ENCODE measurements at places on chromosomes 5 and 9.

DNA sequence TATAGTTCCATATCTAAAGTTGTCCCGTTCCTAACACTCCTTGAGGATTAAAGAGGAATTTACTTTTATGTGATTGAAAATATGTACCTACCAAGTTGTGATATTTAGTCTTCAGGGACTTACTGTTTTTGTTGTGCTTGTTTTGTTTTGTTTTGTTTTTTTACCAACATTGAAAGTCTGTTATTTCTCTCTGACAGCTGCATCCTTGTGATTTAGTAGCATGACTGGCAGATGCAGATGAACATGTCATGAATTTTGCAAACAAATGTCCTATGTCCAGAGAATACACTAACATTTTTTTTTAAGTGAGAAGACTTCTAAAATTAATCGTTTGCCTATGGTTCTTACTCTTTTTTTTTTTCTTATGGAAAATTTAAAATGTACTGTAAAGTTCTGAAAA is 85.4 kb downstream of the MAN2A1 start:
- no peak for DNase-seq

DNA sequence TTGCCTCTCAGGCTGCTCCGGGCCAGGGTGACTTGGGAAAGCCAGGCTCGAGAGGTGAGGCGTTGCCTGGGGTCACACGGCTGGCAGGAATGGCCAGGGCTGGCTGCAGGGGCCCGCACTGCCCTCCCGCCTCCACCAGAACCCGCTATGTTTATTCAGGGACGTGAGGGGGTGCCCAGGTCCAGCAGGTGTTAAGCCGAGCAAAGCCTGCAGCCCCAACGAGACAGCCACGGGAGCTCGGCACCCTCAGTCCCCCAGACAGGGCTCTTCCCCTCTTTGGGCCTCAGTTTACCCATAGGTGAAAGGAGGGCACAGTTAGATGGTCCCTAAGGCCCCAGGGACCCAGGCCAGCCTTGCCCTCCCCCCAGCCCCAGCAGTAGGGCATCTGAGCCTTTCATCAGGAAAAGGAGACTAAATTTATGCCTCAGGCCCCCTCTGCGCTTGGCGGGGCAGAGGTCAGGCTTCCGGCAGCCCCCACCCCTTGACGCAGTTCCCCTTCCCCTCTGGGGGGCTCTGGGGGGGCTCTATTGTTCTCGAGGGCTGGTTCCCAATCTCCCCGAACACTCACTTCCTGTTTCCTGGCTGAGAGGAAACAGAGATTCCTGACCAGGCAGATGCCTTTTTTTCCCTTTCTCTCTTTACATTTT is 7.1 kb upstream of the EGFL7 start:
- no peak for DNase-seq

DNA sequence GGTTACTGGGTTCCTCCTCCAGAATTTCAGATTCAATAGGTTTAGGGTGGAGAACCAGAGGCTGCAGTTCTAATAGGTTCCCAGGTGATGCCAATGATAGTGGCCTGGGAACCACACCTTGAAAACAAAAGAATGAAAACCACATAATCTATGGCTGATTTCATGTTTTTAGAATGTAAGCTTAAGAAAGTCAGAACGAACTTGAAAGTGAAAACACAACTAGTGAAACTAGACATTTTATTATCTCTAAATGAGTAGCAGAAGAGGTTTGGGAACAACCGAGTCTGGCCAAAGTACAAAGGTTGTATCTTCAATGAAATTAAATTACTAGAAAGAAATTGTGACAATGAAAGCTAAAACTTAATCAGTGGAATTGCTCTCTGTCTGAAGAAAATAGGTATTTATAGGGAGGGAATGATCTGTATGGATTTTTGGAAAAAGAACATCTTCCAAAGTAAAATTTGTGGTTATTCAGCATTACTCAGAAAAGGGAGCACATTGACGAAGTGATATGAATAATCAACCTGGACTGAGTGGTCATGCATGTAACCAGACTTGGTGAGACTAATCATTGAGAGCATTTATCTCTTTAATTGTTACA is 24.9 kb upstream of the CEP120 start:
- DNase-seq: peak; percentile 18

DNA sequence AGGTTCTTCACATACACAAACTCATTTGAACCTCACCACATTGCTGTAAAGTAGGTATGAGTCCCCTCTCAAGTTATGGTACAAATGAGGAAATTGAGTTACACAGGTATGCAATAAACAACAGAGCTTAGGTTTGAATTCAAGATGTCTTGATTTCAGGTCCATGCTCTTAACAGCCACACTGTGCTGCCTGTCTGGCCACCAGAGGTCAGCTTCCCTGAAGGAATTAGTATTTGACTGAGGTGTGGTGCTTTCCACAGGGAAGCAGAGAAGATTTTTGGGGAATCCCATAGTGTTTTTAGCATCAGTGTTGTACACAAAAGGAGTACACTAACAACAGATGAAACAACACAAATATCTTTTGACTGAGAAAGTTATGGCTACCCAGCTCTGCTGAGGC is 94.4 kb upstream of the ITGA1 start:
- DNase-seq: no peak

GRCh38 chr9:134301387-134302129 is 24.7 kb upstream of the RXRA start:
- DNase-seq: peak; percentile 37

DNA sequence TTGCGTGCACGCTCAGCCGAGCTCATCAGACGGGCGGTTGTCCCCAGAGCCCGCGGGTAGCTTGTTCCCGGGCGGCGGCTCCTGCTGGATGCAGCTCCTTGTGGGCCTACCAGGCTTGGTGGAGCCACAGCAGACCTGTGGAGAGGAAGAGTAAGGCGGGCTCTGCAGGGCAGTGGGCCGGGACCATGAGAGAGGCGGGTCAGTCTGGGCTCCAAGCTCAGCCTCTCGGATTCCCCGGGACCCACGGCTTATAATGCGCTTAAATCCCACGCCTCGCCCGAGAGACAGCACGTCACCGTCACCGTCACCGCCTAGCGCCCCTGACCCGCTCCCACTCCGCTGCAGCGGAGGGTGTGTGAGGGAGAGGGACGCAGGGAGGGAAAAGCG is 1.9 kb upstream of the ANKRD18A start:
- no peak for DNase-seq

GRCh38 chr9:27468462-27469110 is 55.5 kb upstream of the IFNK start:
- no peak for DNase-seq

DNA sequence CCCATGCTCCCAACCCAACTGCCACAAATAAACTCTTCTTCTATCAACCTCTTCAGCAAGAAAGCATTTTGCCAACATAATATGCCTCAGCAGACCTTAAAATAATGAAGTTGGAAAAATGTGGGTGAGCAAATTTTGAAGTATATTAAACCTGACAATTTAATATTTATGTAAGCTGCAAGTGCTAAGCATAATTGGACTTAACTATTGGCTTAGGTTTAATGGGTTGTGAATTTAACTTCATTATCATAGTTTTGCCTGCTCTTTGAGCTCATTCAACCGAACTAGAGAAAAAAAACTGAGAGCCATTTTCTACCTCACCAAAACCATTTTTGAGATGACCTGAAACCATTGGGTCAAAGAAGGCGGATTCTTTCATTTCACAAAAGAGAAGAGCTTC is 805.5 kb upstream of the DMAC1 start:
- no peak for DNase-seq

GRCh38 chr5:116506488-116506887 is 68.1 kb downstream of the SEMA6A start:
- DNase-seq: no peak

GRCh38 chr9:105508530-105508929 is 49.4 kb upstream of the FKTN start:
- no peak for DNase-seq

GRCh38 chr9:135070964-135071735 is 16.3 kb upstream of the OLFM1 start:
- DNase-seq: no peak

DNA sequence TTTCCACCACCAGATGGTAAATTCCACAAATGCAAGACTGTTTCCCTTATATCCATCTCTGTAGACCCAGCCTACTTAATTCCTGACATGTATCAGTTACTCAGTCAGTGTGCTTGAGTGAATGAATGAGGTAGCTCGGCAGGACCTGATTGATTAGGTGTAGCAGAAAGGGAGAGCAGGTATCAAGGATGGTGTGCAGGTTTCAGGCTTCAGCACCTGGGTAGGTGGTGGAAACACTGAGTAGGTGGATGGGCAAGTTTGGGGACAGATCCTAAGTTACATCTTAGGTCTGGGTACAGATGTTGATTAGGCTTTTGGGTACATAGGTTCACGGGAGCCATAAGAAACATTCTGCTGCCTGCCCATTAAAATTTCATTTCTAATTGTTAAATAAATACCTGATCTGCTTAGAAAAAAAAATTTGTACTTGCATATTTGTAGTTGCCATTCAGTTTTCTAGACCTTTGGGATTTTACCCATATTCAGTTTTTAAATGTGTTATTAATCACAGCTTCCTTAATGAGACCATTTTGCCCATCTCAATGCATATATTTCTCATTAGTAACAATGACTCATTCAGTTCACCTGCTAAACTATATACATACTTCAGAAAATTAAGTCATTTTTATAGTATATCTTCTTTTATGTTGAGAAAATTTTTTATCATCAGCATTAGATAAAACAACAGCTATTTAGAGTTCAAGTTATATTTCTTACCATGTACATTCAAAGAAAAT is 111.8 kb downstream of the INIP start:
- DNase-seq: no peak

- DNase-seq: no peak
Observed at GRCh38 chr9:127085186-127085585, 37.2 kb downstream of the ANGPTL2 start.

DNA sequence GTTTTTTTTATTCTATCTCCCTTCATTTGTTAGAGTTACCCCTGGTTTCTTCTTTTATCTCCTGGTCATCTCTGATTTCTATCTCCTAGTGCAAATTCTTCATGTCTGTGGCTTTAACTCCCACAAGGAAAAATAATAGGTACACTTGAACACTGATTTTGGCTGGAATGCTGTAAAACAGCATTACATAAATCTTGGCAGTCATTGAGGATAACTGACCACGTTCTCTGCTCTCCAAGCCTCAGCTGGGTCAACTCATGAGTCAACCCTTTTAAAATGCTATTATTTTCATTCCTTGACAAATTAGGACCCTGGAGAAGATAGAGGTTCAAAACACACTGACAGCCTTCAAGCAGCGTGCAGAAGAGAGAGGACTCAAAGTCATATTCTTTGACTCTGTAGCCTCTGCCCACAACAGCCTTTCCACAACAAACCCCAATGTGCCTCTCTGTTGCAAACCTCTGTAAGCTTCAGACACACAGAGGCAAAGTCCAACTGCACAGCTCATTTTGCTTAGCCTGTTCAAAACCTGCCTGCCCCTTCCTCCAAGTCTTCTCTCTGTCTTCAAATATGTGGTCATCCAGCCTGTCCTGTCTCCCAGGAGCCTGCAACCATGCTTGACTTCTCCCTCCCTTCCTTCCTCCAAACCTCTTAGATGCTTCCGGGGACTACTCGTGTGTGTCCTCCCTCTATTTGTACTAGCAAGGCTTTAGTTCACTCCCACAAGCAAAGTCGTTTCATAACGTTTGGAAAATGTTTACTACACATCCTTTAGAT is 398.4 kb downstream of the MED10 start:
- DNase-seq: no peak

DNA sequence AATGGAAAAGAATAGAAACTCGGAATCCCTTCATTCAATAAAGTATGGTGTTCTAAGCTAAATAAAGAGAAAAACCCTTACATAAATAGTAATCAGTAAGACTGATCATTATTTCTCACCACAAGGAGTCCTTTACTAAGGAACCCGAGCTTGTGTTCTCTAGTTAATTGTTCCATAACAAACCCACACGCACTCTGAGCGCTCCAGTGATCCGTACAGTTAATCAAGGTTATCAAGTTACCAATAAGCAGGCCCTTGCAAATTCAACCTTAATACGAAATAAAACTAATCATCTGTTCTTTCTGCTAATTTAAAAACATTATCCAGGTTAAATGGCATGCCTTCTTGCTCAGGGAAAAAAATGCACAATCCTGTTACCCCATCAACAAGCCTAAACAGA is 224.4 kb downstream of the FRMD3 start:
- no peak for DNase-seq

DNA sequence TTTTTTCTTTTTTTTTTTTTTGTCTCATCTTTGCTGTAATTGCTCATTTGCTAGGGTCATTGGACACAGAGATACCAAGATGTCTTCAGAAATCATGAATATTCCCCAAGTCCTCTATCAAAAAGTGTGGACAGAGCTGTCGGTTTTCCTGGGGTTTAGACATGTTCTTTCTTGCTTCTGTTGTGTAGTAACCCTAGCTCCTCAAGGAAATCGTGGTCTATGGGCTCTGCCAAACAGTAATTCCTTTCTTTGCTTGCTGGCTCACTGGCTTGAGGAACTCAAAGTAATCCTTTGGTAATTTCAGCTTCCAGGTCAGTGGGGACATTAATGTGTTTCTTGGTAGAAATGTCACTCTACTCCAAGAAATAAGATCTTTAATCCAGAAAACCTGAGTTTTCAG is 101.7 kb downstream of the TMC1 start:
- DNase-seq: no peak

DNA sequence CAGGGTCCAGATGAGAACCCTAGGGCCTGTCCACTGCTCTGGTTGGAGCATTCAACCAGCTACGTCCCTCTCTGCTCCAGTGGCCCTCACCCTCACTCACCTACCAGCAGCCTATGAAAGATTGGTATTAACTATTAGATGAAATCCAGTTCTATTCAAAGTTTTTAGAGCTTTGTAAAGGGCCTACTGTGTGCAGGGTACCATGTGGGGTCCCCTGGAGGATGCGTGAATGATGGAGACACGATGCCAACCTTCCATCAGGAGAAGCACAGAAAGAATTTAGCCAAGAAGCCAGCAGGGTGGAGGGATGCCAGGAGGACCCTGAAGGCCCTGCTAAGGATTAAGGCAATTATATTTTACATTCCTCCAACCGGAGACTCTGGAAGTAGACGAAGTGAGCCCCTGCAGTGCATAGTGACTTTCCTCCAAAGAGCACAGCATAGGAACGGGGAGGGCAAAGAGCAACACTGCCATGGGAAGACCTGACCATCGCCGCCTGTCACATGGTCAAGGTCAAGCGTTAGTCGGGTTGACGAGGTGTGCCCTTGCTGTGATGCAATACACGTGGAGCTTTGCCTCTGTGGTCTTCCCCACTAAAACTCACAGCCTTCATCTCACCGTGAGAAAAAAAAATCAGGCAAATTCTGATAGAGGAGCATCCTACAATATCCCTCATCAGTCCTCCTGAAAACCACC is 22.8 kb upstream of the ANKRD33B start:
- DNase-seq: no peak

DNA sequence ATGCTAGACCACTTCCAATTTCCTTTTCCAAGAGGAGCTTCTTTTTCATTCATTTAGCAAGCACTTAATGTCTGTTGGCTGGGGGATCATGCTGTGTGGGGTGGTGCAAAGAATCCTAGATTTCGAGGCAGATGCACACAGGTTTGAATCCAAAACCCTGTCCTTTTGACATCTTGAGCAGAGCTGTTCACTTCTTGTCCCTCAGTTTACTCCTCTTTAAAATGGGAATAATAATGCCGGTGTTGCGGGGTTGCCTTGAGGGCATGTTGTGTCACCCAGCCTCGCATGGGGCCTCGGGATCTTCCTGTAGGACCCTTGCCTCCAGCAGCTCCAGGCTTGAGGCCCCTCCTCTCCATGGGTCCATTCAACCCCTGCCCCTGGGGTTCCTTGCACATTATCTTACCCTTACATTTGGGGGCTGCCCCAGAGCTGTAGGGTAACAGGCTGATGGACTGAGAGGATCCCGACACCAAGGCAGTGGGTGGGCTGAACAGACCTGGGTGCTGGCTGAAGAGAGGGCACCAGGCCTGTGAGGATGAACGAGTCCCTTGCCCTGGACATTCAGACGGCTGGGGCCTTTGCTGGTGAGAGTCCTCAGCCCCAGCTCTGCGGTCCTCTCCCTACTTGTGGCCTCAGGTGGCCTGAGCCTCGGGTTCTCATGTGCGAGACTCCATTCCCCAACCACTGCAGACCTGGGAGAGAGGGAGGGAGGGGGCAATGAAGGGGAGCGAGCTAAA is 145.8 kb downstream of the BARX1 start:
- DNase-seq: no peak
